ENCODE measurements at places on chromosomes 12 and 14.

DNA sequence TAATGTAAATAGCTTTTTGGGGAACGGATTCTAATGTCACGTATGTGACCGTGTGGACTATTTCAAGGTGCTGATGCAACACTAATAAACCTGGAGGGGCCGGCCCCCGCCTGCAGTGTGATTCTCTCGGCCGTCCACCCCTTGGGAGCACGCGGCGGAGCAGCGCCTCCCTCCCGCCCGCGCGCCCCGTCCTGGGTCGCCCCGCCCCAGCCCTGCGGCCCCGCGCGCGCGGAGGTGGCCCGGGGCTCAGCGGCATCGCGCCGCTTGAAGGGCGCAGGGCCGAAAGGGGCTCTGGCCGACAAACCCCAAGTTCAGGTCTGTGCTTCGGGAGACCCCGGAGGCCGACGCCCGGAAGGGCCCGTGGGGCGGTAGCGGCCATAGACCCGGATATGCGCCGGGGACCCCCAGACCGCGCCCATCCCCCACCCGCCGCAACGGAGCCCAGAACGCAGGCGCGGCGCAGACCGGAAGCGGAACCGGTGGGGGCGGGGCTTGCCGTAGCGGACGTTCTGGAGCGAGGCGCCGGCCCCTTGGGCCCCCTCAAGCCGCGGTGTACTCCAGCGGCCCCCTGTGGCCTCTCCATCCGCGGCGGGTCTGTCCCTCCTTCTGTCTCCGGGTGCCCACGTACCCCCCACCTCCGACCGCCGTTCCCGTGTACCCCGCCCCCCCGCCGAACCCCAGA, at the start of gene TEX22:
TSS of gene TEX22 (plus strand) at position 495 of the 682 bp plus-strand sequence. CDS start 803 bp downstream, outside the sequence.
- DNase-seq = peak; percentile 94

- DNase-seq = no peak
These were observed 63.4 kb downstream of the ANO4 start for GRCh38 chr12:100857971-100858370.

GRCh38 chr12:88398031-88398430, 182.2 kb downstream of the KITLG start:
- DNase-seq = no peak

- no peak for DNase-seq
These were observed 46.4 kb downstream of the R3HDM2 start for GRCh38 chr12:57384478-57384877.

DNA sequence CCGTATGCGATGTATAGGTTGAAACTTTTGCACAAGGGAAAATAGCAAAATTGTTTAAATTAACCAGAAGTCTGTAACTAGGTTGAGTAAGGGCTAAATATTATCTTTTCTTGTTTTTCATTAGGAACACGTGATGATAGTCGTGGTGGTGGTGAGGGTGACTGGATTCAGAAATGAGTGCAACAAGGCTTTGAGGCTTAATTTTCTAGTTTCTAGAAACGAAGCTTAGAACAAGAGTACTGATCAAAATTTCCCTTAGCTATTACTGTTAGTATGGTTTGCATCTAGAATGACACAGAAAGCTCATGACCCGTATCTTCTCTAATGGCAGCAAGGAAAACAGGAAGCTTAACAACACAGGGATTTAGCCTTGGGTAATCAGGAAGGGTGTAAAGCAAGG, 7.0 kb downstream of the SLIRP start:
- no peak for DNase-seq

DNA sequence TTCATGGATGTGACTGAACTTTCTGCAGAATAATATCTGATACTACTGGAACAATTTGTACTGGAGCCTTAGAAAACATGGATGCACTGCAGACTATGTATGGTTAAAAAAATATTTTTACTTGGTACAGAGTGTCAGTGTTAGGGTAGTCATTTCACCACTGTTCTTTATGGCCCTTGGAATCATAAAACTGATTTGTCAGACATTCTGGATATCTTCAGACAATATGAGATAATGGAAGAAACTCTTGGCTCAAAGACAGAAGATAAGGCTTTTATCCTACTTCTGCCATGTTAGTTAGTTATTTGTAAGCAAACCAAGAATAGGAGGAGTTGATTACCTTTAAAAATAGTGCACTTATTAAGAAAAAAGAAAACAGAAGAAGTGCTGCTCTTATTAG, 209.4 kb downstream of the LRIG3 start:
- no peak for DNase-seq

DNA sequence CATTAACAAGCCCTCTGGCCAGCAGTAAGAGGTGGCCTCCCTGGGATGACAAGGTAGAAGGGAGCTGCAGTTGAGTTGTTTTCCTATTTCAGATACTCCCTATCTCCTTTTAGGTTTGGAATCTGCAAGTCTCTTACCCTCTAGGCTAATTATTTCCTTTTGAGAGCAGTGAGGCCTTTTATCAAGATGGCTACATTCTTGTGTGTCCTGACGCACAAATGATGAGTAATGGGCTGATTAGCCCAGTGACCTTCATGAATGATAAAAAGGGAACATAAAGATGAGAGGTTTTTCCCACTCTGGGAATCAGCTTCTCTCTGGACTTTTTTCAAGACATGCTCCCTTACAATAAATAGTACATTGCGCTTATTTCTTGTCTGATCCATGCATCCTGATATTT, 22.9 kb downstream of the DYRK2 start:
- no peak for DNase-seq

Data from right hindlimb (tissue), 1 donor.